ENCODE measurements at places on chromosomes 2 and 18.

DNA sequence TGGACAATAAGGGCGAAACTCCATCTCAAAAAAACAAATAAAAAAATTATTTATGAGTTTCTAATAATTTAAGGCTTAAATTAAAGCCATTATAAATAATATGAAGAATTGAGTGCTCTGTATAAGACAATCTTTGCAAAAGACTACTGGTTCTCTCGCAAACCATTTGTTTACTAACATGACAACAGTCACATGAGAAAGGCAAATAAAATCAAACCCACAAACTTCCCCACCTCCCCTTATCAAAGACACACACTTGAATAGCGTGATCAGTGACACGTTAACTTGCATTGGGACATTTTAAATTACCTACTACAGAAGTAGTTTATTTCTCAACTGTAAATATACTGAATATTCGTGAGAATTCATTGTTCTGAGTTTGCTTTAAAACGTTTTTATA, 21.1 kb downstream of the RAB1A start:
- DNase-seq, result no peak

GRCh38 chr2:24763843-24764242, 29.3 kb downstream of the PTRHD1 start:
- DNase-seq, result no peak

GRCh38 chr18:23838233-23838632, 149.0 kb downstream of the LAMA3 start:
- no peak for DNase-seq

DNA sequence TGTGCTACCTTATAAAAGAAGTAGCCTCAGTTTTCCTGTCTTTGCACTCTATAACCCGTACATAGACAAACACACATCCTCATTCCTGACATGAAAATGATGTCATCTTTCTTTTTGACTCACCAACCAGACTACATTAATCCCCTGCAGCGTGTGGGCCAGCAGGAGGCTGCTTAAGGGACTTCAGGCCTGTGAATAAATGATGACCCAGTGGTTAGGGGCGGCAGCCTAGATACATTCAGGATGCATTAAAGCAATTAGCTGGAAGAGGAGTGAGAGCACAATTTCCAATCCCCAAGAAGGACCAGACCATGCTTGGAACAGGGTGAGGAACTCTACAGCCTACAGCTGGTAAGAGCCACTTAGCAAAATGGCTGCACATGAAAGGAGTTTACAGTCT, 57.3 kb upstream of the KLF7 start:
- DNase-seq, result peak; percentile 91

GRCh38 chr18:58172031-58172430, 128.0 kb downstream of the NEDD4L start:
- no peak for DNase-seq

DNA sequence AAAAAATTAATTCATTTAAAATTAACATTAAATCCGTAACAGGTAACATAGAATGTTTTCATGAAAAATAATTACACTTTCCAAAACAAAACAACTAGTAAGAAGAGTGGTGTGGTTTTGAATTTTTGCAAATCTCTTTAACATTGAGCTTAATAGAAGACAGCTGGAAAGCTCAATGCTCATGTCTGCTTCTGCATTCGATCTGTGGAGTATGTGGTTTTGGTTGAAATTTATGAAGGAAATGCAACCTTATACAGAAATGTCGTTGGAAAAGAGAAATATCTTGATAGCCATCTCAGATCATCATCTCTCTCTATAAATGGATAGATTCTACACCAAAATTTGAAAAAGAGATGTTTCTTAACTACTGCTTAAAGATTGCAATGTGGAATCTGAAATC, 17.3 kb upstream of the FHL2 start:
- DNase-seq, result no peak

DNA sequence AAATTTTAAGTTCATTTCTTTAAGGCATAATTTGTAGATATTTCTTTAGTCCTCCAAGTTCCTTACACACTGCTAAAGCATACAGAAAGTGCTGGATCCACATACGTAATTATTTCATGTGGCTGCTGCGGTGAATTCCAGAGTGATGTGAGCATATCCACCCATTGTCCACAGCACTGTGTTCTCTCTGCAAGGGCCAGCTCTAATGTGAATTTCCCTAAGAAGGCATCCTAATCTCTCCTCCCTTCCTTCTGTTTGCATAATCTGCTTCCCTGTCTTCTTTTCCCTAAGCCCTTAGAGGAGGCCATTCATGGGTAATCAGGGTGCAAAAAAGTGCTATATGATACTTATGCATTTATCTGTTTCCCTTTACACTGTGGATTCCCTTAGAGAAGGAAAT, 57.2 kb downstream of the COBLL1 start:
- DNase-seq, result peak; percentile 71

- no peak for DNase-seq
Measured at GRCh38 chr2:44459739-44460138, 98.0 kb downstream of the CAMKMT start.

- no peak for DNase-seq
Measured at GRCh38 chr2:220664272-220665107, 907.6 kb downstream of the EPHA4 start.

GRCh38 chr18:2304378-2305175, 266.7 kb downstream of the METTL4 start:
- peak; percentile 13 for DNase-seq

All from fibroblast of skin of scalp (primary cell).